ENCODE measurements at places on chromosomes 4 and X.

DNA sequence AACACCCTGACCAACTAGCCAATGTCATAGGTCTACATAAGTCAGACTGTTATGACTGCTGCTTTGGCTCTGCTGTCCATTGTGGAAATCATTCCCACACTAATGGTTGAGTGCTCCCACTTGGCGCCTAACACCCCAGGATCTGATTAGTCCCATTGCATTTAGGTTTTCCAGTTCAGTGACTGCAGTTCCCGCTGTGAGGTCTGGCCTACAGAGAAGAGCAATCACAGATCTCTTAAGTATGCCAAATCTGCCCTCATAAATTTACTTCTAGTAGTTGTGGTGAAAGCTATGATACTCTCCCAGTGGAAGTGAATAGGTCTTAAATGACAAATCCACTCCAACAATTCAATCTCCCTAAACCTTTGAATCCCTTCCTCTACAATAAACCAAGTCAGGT is 77.3 kb upstream of the IL2 start:
- no peak for DNase-seq

DNA sequence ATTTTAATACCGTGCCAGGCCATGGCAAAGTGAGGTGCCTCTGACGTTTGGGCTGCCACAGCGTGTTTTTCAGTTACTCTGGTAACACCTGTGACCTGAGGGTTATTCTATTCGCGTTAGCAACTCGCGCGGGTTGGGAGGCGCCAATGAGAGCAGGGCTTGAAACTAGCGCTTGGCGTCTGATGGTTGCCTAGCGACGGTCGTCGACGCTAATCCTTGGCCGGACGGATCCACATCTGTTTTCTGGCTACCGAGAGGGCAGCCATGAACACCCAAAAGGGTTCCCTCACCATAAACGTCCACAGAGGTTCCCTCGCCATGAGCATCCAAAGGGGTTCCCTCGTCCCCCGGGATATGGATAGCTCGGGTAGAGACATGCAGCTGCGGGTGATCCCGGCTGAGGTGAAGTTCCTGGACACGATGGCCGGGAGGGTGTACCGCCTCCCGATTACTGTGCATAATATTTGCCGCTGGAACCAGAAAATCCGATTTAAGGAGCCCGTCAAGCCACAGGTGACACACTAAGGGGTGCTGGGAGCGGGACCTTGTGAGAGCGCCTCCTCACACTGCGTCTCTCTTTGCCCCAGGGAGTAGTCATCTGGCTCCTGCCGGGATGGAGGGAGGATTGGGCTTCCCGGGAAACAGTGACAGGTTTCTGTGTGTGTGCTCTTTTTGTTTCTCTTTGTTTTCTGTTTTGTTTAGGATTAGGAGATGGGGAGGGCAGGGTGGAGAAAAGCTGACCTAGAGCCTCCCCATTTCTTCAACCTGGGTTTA is at the start of gene CFAP47:
Gene CFAP47 (plus strand): TSS at position 199 of the 774 bp plus-strand sequence. CDS start 66 bp downstream, at position 265.
- DNase-seq: no peak

DNA sequence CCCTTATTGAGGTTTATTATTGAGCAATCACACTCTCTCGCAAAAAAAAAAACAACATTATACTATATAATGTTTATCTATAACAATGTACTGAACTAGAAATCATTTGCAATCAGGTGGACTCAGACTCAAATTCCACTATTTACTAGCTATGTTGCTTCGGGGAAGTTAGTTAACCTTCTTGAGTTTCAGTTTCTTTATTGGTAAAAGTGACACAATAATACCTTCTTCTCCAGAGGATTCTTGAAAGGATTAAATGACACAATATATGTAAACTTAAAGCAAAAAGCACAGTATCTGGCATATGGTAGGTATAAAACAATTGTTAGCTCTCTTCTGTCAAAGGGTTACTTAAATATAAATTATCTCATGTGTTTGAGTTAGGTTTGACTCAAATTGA is 31.5 kb upstream of the HDAC8 start:
- DNase-seq: no peak

GRCh38 chr4:13601048-13601447 is 26.5 kb downstream of the BOD1L1 start:
- no peak for DNase-seq

DNA sequence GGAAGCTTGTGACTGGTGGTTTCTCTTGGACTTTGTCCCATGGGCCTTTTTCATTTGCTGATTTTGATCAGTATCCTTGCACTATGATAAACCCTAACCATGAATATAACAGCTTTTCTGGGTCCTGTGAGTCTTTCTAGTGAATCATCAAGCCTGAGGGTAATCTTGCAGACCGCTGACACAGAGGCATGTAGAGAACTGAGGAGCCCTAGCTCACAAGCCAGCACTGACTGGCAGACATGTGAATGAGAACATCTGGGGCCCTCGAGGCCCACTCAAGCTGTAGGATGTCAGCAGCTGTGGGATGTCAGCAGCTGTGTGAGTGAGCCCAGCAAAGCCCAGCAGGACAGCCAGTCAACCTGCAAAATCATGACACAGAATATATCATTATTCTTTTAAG is 36.7 kb downstream of the HMGB3 start:
- no peak for DNase-seq

DNA sequence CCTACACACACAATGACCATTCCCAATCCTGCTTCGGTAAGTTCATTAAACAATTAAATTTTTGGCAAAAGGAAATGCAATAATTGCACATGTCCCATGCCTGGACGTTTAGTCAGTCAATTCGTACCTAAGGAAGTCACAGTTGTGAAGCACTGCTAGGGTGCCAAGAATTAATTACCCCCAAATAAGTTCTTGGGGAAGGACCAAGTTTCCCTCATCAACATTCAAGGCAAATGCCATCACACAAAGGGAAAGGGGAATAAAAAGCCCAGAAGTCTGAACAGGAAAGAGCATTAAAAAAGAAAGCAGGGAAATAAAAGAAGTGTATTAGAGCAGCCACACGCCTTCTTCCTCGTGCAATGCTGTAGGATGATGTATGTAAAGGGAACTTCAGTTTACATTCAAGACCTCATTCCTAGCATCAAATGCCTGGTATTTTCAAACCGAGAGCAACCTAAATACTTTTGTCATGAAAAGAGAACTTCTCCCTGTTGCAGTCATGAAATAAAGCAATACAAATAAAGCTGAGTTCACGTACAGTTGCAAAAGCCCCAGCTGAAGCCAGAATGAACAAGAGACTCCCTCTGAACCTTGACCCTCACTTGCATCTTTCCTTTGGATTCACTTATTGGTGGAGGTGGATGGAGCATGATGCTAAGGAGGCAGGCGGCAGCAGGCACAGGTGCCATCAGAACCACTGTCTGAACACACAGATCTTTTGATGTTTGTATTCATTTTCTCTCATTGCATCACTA is 124.0 kb upstream of the PPARGC1A start:
- no peak for DNase-seq

DNA sequence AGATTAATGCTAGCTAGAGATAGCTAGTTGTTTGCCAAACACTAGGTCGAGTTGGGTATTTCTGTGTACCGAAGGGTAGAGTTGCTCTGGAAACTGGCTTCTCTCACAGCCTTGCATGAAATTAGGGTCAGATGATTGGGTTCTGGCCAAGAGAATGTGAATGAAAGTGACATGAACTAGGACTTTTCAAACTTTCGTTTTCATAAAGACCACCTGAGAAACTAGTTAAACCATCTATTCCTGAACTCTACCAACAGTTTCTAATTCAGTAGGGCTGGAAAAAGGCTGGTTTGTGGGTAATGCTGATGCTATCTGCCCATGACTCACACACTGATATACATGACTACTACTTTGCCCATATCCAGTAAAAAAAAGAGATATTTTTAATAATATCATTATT is 157.6 kb downstream of the GASK1B start:
- DNase-seq: no peak

DNA sequence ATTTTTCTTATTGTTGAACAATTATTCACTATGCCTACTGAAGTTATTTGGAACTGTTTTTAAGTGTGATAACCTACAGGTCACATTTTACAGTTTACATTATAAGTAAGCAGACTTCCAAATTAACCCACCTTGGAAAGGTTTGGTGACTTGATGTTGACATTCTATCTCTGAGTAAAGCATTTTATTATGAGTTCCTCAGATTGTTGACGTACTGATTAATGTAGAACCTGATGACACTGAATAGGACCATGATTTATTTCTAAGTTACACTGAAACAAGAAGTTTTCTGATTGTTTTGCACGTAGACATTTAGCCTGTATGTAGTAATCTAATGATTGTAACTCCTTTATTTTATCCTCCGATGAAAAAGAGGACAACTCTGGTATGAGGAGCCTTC is 17.0 kb upstream of the CXCL3 start:
- no peak for DNase-seq

Data from activated CD8-positive, alpha-beta memory T cell treated with anti-CD3 and anti-CD28 coated beads for 1 hour (primary cell).